ENCODE measurements at places on chromosomes 5 and 9.

- no peak for DNase-seq
Observed at GRCh38 chr9:133378408-133378962, 2.3 kb downstream of the STKLD1 start.

DNA sequence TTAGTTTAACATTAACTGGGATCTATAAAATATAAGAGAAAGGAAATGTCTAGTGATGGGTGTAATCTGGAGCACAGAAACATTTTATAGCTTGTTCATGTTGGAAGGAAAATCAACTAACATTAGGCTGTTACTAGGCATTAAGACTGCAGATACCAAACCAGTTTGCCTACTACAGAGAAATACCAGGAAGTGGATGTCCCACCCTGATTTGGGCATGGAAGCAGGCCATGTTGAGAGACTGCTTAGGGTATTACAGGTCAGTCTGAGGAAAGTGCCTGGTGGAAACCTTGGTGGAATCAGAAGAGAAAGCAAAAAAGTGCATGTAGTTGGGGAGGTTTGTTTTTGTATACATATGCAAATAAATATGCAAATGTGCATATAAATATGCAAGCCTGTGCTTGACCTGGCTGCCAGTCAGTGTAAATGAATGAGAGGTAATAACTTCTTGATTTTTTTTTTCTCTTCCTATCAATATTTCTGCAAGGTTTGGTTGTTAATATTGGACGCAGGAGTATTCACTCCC is 9.6 kb upstream of the CCDC112 start:
- DNase-seq = no peak

- DNase-seq = no peak
Observed at GRCh38 chr5:103487218-103487617, 75.4 kb downstream of the NUDT12 start.

- no peak for DNase-seq
Observed at GRCh38 chr9:115292584-115293279, 174.8 kb upstream of the TNC start.
